ENCODE measurements at places on chromosomes 3 and 15. TPM values are rescaled to one million over a fixed set of nuclear protein-coding genes. Genes with fewer than 3 reads are reported as not detected.

GRCh38 chr3:149377408-149378364, at the start of gene TM4SF1:
Gene TM4SF1 (minus strand): TSS chr3:149377649. CDS start chr3:149377547, 102 bp downstream.
- peak; percentile 92 for ATAC-seq

Gene ARHGEF26
- 4.7 TPM for total RNA-seq

DNA sequence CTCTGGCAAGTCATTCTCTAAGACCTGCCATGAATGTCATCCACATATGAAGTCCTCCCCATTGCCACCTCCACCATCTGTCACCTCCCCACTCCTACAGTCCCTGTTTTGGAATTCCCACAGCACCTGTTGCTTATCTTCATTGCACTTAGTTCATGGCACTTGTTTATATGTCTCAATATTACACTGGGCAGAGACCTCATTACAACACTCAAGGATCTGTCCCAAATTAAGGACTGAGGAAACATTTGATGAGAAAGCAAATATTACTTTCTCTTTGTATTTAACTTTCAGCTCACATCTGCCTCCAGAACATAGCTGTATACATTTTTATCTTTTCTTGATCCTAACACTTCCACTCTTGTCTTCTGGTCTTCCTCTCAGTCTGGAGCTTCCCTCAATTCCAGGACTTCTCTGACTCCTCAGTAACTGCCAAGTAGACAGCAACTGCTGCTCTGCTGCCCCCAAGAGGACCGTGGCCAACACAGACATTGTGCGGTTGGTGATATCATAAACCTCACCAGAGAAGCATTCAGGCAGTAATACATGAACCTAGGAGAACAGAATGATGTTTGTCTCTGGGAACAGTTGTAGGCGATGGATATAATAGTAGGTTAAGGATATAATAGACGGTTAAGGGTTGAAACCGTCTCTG, 45.0 kb upstream of the FGF12 start:
- ATAC-seq = no peak

Gene GOLGA8O
- total RNA-seq = 1.4 TPM

DNA sequence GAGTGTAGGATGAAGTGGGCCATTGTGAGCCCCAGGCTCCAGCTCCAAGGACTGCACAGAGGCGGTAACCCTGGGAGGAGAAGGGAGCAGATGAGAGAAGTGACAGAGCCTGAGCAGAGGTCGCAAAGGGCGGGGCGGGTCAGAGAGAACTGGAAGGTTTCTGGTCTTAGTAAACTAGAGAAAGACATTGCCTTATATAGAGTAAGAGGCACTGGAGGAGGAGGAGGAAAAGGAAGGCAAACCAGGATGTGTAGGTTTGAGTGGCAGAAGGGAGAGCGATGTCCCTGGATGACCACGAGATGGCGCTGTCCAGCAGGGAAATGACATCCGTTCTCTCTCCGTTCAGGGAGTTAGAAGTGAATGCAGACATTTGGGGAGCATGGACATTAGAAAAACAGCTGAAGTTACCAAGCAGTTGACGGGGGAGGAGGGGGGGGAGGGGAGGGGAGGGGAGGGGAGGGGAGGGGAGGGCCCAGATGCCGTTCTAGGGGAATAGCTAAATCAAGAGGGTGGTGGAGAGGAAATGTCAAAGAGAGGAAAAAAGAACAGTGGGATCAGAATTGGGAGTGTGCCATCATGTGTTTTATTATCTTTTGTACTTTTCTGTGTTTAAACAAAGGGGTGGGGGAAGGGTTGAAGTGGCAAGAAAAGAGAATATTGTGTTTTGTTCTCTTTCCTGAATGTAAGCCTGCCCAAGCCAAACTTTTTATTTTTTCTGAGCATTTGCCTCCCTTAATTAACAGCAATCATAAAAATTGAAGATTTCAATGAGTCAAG, 48.8 kb downstream of the STARD5 start:
- peak; percentile 90 for ATAC-seq

- no peak for ATAC-seq
These were observed 160.4 kb downstream of the VGLL3 start for GRCh38 chr3:86830566-86830965.

- peak; percentile 87 for ATAC-seq
These were observed 3.6 kb upstream of the CLDN16 start for GRCh38 chr3:190384309-190384756.

DNA sequence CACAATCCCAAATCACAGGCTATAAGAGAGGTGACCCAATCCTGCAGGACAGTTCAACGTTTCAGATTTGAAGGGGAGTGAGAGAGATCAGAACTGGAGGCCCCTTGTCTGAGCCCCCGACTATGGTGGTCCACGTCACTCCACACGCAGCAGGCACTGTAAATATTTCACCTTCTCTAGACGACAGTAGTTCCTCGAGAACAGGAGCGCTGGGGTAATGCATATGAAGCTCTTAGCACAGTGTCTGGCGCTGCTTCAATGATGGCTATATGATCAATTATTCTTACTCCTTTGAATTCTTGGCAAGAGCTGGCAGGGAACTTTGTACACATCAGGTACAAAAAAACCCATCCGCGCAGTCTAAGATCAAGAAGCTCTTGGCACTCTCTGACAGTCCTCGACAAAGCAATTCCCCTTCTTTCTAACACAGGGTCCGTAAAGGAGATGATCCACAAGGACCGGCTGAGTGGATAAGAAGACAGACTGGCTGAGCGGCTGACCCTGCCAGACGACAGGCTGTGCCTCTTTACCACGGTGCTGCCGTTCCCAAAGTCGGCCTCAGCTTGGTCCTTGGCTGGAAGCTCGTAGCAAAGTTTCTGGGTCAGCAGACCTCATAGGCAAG, 522 bp upstream of the NRROS start:
- ATAC-seq = peak; percentile 3

GRCh38 chr15:101368861-101369642, 74.0 kb upstream of the SNRPA1 start:
- ATAC-seq = no peak

Gene SLC2A2
- total RNA-seq = not detected

DNA sequence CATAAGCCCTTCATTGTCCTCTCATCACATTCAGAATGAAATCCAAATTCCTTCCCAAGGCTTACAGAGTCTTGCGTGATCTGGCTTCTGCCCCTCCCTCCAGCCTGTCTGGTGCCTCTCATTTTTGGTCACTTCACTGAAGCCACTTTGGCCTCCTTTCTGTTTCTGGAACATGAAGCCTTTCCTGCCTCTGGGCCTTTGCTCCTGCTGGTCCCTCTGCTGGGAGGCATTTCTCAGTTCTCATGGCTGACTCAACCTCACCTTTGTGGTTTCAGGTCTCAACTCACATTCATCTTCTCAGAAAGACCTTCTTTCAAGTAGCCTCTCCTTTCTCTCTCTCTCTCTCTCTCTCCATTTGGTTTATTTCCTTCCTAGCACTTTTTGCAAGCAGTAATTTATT, 43.9 kb upstream of the BHLHE40 start:
- no peak for ATAC-seq

DNA sequence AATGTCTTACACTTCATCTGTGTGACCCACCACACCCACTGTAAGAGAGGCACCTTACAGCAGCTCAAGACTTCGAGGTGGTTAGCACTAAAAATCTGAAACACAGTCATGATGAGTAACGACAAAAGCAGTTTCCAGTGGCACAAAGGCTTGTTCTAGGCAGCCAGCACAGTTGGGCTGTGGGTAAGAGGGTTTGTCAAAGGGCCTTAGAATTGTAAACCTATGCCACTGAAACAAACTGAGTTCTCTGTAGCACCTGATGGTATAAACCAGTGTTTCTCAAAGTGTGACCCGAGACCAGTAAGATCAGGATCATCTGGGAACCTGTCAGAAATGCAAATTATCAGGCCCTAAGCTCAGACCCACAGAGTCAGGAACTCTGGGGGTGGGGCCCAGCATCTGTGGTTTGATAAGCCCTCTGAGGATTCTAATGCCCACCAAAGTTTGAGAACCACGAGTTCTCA, 36.5 kb downstream of the DAPK2 start:
- ATAC-seq = peak; percentile 39

DNA sequence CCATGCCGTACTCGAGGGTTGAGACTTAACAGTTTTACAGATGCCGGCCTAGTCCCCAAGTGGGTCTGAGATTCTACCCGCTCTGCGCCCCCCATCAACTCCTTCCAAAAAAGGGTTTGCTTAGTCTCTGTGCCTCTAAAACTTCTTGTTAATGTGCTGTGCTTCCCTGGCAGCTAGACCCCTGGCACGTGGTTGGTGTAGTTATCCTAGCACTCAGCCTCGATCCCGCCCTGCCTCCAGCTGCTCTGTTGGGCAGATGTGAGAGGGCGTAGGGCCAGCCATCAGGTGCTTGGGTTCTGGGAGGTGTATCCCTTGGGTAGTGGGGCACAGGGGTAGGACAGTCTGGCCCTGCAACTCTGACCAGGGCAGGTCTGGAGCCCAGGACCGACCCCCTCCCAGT, 79.5 kb downstream of the FBLN2 start:
- ATAC-seq = no peak

Gene RTP4
- total RNA-seq = 1.8 TPM

Gene DZIP1L
- 2.4 TPM for total RNA-seq

GRCh38 chr3:28840976-28841376, 439.9 kb upstream of the RBMS3 start:
- ATAC-seq = no peak

DNA sequence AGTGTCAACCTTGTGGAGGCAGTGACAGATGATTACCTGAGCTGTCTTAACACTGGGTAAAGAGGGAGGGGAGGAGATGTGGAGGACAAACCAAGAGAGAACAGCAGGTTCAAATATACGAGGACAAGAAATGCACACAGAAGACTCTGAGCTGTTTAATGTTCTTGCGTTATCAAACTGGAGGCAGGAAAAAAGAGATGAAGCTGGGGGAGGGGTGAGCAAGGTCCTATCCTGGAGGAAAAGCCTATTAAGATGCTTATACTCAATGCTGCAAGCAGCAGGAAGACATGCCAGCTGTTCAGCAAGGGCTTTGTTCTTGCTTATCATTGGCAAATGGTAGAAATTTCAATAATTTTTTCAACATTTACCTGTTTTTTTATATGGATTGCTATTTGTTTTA, 345.7 kb upstream of the TRIM42 start:
- ATAC-seq = no peak

- ATAC-seq = no peak
These were observed 650.2 kb downstream of the ZNF385D start for GRCh38 chr3:21100656-21101359.

Gene TRPM1
- not detected for total RNA-seq

DNA sequence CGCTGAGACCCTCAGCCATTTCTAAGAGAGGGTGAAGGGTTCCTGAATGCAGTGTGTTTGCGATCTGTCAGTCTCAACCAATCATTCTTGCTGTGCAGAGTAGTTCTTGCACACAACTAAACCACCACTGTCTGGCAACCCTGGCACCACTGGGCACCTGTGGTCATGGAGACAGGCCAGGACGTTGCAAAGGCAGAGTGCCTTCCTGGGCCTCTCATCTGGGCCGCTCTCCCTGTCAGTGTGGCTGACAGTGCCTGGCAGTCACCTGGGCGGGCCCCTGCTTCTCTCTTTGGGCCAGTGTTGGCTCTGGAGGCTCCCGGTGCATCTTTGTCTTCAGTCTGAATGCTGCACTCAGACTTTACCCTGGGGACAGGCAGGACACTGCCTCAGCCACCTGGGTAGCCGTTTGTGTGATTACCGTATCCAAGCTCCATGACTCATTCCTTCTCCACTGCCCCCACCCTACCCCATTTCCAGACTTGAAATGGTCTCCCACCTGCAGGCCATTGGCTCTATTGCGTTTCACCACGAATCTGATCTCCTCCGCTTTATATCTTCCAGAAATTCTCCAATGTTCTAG, 104.6 kb upstream of the KLF13 start:
- no peak for ATAC-seq

- ATAC-seq = no peak
These were observed 733.0 kb downstream of the ZPLD1 start for GRCh38 chr3:103167850-103168249.

All from esophagus mucosa (tissue), 1 donor.